ENCODE measurements at places on chromosomes 16 and 17.

- H3K4me1 ChIP-seq = no peaks in the 10 kb centered on the region
- no peak for DNase-seq
- H3K36me3 ChIP-seq = no peaks in the 10 kb centered on the region
- no peaks in the 10 kb centered on the region for H3K27me3 ChIP-seq
- H3K27ac ChIP-seq = no peak overlapping the region
- H3K4me3 ChIP-seq = no peak overlapping the region
These were observed 13.7 kb downstream of the N4BP1 start for GRCh38 chr16:48596326-48596725.

DNA sequence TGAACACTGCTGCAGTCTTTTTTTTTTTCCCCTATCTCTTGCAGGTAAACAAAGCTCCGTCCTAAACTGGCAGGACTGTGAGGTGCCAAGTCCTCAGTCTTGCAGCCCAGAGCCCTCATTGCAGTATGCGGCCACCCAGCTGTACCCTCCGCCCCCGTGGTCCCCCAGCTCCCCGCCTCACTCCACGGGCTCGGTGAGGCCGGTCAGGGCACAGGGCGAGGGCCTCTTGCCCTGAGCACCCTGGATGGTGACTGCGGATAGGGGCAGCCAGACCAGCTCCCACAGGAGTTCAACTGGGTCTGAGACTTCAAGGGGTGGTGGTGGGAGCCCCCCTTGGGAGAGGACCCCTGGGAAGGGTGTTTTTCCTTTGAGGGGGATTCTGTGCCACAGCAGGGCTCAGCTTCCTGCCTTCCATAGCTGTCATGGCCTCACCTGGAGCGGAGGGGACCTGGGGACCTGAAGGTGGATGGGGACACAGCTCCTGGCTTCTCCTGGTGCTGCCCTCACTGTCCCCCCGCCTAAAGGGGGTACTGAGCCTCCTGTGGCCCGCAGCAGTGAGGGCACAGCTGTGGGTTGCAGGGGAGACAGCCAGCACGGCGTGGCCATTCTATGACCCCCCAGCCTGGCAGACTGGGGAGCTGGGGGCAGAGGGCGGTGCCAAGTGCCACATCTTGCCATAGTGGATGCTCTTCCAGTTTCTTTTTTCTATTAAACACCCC lies 13.8 kb downstream of the IL34 start:
- H3K36me3 ChIP-seq = no peaks in the 10 kb centered on the region
- no peaks in the 10 kb centered on the region for H3K4me1 ChIP-seq

DNA sequence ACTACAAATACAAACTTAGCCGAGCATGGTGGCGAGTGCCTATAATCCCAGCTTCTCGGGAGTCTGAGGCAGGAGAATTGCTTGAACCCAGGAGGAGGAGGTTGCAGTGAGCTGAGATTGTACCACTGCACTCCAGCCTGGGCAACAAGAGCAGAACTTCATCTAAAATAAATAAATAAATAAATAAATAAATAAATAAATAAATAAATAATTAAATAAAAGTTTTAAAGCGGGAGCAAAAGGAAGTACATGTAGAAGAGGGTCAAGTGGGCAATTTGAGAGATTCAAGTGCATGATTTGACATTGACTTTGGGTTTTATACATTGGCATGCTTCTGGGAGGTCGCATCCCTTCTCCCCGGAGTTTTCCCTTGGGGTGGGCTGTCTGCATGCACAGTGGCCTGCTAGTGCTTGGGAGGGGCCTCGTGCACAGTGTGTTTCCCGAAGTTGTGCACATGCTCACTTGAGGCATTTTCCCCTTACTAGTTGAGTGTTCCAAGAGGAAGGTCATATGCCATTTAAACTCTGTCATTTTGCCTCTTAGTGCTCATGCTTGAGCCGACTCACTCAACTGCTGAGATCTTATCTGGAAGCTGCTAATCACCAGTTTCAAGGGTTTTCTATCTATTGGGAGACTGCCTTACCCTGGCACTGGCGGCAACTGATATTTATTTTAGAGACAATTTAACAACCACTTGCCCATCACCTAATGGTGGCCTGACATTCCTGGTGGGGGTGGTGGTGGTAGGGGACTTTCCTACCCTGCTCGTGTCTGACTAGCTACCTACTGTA lies 193.2 kb upstream of the MPHOSPH6 start:
- H3K27ac ChIP-seq = no peak overlapping the region
- no peaks in the 10 kb centered on the region for H3K36me3 ChIP-seq
- no peak for DNase-seq
- no peak overlapping the region for H3K4me3 ChIP-seq
- no peaks in the 10 kb centered on the region for H3K27me3 ChIP-seq

GRCh38 chr17:10683853-10684252 lies 13.5 kb downstream of the SCO1 start:
- H3K4me1 ChIP-seq = no peaks in the 10 kb centered on the region
- no peak overlapping the region for H3K4me3 ChIP-seq
- no peak for DNase-seq
- no peak overlapping the region for H3K27ac ChIP-seq

- DNase-seq = no peak
- H3K27ac ChIP-seq = peak overlapping the region; percentile 37
- peaks cover 1% of the 10 kb centered on the region for H3K27me3 ChIP-seq
- H3K4me1 ChIP-seq = peaks cover 9% of the 10 kb centered on the region
- H3K4me3 ChIP-seq = no peak overlapping the region
These were observed 4.4 kb upstream of the FOXJ1 start for GRCh38 chr17:76145231-76146052.

GRCh38 chr16:71214746-71215381 lies 15.7 kb downstream of the HYDIN start:
- no peak overlapping the region for H3K4me3 ChIP-seq
- no peak for DNase-seq
- H3K27ac ChIP-seq = no peak overlapping the region

DNA sequence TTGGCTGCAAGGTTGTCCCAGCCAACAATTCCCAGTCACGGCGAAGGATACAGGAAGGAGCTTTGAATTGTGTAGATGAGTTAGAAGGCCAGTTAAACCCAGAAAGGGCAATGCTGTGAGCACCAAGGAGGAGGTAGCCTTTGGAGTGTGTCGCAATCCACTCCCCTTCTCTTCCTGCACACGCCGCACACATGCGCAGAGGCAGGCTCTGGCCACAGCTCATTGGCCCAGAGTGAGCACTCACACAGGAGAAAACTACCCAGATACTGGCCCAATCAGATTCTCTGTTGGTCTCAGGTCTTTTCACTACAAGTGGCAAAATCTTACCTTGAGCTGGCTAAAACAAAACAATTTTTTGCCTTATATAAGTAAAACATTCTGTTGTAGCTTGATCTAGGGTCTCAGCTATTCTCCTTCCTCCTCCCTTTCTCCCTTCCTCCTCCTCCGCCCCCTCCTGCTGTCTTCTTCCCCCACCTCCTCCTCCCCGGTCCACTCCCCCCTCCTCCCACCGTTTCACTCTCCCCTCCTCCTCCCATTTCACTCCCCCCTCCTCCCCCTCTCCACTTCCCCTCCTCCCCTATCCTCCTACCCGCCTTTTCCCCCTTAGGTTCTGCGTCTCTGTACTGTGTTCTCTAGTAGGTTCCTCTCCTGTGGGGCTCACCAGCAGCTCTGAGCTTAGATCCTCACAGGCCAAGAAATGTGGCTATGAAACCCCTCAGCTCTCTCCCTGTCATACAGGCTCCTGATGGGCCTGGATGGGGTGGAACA lies 344.9 kb downstream of the CPPED1 start:
- no peaks in the 10 kb centered on the region for H3K36me3 ChIP-seq
- H3K27ac ChIP-seq = peak overlapping the region; percentile 17
- no peaks in the 10 kb centered on the region for H3K27me3 ChIP-seq
- no peak for DNase-seq
- no peaks in the 10 kb centered on the region for H3K4me1 ChIP-seq
- no peak overlapping the region for H3K4me3 ChIP-seq

- H3K27me3 ChIP-seq = no peaks in the 10 kb centered on the region
- no peak overlapping the region for H3K27ac ChIP-seq
- H3K4me3 ChIP-seq = no peak overlapping the region
- no peaks in the 10 kb centered on the region for H3K36me3 ChIP-seq
These were observed 33.3 kb upstream of the ERCC4 start for GRCh38 chr16:13886608-13887007.
